Hepatic stellate cell (primary cell): ENCODE measurements at places on chromosomes 4 and X.

DNA sequence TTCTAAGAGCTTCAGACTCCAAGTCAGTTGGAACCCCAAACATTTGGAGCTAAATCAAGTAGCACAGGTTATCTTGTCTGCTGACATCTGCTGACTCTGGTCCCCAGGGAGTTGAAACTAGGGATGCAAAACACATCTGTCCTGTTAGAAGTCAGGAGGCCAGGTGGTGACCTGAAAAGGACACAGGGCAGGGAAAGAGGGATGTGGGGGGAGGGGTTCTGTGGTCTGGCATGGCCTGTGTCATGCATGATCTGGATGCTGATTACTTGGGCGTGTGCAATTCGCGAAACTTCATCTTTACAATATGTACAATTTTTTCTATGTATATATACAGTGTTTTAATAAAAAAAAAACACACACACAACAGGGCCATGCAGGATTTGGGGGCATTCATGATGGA lies 55.3 kb downstream of the FHDC1 start:
- no peak for DNase-seq

- peak; percentile 27 for DNase-seq
These were observed 176.2 kb upstream of the CXorf66 start for GRCh38 chrX:140141444-140142029.

- DNase-seq: no peak
These were observed 190.4 kb upstream of the PCDH10 start for GRCh38 chr4:132958457-132959263.

DNA sequence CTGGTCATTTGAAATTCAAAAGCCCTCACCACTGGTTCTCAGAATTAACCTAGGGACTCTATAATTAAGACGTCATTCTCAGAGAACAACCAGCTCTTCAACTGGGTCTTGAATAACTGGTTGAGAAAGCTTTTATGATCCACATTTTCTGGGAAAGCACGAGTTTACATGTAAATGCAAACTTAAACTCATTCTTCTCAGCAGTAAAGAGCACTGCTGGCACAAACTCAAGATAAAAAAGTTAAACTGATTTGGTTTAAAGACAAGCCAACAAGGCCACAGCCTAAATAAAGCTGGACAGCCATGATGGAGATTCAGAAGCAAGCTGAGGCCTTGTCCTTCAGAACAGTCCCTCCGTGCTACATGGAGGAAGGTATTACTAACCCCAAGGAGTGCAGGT lies 13.2 kb downstream of the BST1 start:
- DNase-seq: no peak

GRCh38 chr4:26051240-26051639 lies 137.2 kb downstream of the SMIM20 start:
- DNase-seq: no peak

GRCh38 chr4:56658528-56658927 lies 22.6 kb downstream of the HOPX start:
- DNase-seq: no peak

- DNase-seq: no peak
These were observed 60.4 kb downstream of the PAGE2 start for GRCh38 chrX:55149242-55149641.

GRCh38 chr4:48127682-48128404 lies 6.2 kb downstream of the TXK start:
- DNase-seq: peak; percentile 74

- DNase-seq: no peak
These were observed 46.8 kb downstream of the RGS12 start for GRCh38 chr4:3339577-3339976.

DNA sequence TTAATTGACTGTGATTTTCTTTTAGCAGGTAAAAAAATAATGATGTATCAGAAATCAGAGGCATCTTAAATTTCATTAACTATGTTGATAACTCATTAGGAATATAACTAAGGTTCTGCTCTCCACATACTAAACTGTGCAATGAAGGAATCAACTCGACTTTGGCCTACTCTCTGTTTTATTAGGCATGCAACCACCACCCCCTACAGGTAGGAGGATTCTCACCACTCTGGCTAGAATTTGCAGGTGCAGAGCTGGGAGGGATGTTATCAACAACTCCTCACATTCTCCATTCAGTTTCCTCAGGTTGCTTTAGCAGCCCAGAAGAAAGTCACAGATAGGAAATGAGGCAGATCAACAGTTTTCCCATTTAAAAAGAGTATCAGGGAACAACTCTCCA lies 160.1 kb downstream of the COX18 start:
- DNase-seq: peak; percentile 14

DNA sequence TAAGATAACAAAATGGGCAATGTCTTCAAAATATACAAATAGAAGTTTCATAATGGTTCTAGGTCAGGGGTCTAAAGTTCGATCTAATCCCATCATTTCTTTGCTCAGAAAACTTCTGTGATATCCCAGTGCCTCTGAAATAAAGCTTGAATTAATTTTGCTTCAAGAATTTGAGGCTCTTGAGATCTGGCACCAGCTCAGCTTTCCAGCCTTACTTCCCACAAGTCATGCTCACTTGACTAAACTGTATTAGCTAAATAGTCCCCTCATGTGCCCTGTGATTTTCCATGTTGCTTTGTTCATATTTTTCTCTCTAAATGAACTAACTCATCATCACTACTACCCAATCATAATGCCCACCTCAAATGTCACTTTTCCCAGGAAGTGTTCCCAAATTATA lies 50.8 kb upstream of the MBNL3 start:
- DNase-seq: no peak

DNA sequence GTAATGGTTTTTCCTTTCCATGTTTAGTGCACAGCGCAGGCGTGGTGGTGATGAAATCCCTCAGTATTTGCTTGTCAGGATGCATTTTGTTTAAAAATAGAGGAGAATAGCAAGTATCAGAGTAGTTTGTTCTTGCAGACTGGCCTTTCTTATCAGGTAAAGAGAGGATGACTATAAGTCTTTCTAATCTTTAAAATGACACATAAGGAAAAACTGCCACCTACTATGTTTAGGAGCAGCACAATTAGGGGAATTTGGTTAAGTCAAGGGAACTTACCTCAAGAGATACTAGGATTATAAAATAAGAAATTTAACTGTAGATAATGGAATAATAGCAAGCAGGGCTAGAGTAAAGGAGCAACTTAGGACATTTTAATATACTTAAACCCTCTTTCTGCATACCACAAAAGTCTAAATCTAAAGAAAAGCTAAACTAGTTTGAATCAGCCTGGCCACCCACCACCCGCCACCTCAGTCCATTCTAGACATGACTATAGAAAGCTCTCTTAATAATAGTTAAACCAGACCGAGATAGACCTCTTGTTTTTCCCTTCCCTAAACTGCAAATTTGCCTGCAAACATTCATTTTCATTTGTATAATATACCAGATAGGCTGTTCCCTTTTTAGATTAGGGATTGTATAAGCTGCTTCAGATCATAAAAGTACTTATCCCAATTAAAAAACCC lies 62.0 kb downstream of the APOOL start:
- DNase-seq: no peak

- no peak for DNase-seq
These were observed 1.4 kb upstream of the LRIT3 start for GRCh38 chr4:109846395-109847098.

DNA sequence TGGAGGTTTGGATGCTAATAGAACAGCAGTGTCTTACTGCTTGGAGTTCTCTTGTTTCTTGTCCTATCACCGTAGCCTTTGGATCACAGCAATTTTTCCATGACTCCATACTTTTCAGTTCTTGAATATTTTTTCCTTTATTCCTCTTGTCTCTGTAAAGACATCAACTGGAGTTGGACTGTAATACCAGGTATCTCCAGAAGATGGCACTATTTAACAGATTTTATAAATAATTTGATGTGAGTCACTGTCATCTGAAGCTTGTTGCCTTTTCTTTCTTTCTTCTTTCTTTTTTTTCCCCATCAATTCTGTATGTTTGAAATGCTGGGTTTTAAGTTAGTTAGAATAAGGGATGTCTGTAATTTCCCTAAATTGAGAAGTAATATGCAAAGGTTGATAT lies 24.1 kb downstream of the HPRT1 start:
- DNase-seq: no peak

DNA sequence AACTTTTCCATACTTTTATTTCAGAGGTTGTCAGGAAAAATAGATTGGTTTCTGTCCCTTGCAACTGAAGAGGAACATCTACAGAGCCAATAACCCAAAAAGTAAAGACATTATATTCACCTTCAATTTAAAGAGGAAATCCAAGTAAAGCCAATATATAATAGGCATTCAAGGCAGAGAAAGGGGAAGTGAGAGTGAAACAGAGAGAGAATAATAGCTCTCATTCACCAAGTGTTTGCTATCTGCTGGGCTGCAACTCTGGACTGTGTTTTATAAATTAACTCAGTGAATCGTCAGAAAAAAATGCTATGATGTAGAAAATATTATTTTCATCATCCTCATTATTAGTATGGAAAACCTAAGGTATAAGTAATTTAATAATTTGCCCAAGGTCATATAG lies 448.5 kb downstream of the TRAM1L1 start:
- DNase-seq: no peak

DNA sequence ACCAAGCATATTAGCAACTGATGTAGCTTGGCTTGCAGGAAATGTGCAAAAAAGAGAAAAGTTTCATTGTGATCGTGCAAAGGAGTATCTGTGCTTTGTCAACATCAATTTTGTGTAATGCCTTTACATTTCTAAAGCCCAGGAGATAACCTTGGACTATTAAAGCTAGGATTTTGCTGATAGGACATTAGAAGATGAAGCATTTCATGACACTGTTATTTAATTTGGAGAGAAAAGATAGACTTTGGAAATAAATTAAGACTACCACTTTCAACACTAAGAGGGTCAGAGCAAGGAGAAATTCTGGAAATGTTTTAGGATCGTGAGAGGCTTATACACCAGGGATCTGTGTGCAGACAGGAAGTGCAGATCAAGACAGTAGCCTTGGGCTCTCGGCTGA lies 120.6 kb upstream of the MID1 start:
- DNase-seq: no peak

DNA sequence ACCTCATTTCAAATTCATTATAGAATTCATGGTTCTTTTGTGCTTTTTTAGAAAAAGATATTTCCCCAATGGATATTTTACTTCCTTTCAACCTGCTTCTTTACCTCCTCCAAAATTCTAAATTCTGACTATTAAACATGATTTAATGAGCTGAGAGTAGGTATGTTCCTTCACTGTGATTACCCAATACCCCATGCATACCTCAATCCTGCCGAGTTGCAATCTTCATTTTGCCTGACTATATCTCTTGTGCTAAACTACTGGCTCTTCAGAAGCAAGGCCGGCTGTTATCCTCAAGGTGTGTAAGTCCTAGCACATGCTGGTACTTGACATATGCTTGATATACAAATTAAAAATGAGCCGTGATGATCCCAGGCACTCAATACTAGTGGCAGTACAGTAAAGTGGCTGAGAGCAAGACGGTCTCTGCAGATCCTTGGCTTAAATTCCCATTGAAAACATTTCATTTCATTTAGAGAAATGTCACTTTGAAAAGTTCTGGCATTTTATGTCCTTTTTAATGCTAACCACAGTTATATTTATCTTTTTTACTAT lies 320.4 kb downstream of the KCNIP4 start:
- DNase-seq: no peak

DNA sequence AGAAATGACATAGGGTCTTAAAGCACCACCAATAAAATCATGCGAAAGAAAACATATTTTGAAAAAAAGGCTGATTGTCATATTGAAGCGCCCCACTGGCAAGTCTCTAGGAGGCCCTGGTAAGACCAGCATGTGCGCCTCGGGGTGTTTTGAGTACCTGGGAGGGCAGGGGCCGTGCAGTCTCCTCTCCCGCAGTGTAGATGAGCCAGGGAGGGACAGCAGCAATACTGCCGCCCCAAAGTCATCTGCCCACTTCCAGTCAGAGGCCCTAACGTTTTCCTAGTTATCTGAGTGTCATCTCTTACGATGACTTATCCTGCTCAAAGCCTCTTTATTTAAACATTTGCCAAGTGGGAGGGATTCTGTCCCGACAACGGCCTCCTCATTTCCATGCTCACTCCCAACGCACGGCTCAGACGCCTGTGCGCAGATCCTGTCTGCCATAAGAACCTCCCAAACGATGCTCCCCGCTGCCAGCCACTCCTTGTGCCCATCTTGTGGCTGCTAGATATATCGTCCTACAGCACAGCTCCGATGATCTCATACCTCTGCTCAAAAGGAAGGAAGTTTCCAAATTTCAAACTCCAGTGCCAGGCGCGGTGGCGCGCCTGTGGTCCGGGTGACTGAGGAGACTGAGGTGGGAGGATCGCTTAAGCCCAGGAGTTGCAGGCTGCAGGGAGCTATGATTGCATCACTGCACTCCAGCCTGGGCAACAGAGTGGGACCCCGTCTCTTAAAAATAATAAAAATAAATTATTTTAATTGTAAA lies 17.2 kb upstream of the SCRG1 start:
- DNase-seq: no peak

GRCh38 chrX:154718616-154719015 lies 32.3 kb downstream of the GAB3 start:
- no peak for DNase-seq

DNA sequence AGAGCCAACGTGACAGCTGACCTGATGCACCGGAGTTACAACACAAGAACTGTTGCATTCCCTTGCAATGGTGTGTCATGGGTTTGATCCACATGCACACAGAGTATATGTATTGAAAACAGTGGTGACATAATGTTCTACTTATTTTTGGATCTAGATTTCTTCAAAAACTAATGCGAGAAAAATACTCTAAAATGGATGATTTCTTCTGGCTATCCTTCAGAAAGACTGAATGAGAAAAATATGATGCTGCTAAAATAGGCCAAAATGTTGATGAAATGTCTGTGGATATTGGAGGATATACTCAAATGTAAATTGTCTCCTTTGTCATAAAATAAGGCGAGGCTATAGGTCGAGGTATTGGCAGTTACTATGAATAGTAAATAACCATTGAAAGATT lies 30.4 kb downstream of the LIMCH1 start:
- DNase-seq: no peak
